ENCODE measurements at places on chromosomes 6 and 20.

GRCh38 chr20:25547999-25548398 is 37.3 kb downstream of the NINL start:
- DNase-seq = no peak

DNA sequence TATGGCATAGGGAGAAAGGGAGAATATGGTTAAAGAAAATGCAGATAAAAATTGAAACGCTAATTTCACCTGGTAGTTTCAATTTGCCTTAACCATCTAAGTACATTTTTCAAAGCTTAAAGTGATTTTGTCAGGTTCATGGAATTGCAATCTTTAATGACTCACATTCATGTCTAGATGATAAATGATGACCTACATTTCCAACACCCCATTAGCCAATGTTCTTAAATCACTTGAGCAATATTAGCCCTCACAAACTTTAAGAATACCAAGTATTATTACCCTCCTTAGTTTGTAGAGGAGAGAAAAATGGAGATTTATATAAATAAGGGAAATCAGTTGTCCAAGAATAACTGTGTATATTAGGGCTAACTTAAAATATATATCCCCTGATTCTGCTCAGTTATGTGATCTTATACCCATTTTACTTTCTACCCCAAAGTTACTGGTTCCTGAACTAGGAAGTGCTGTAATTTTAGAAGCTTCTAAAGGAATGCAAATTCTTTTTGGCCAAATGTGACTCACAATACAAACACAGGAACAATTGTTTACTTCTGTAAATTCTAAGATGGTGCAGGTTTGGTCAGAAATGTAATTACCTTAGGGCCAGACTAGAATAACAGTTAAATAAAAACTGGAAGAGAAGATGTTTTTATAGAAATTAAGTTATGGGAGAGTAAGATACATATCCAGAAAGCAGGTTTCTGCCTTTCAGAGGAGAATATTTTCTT is 34.5 kb downstream of the TPBG start:
- no peak for DNase-seq

DNA sequence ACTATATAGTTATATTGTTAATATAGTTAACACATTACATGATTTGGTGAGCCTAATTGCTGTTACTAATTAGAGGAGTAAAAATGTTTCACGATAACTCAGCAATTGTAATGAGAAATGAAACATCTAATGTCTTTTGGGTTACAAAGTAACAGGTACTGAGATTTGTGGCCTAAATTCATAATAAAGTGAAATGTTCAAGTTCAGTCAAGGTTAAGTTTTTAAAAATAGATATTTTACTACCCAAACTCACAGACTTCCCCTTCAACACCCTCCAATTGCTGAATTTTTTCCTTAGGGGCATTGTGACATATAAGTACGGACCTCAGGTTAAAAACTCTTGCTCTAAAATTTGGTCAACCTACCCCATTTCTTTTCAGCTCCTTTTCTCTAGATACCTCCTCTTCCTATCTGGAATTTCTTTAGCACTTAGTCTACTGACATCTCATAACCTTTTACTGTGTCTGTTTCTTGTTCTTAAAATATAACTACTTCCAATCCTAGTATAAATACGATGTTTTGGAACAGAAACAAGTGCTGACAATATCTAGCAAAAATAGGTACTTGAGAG is 112.3 kb upstream of the PRSS16 start:
- no peak for DNase-seq

- no peak for DNase-seq
These were observed 90.2 kb upstream of the CDH4 start for GRCh38 chr20:61161726-61162390.

DNA sequence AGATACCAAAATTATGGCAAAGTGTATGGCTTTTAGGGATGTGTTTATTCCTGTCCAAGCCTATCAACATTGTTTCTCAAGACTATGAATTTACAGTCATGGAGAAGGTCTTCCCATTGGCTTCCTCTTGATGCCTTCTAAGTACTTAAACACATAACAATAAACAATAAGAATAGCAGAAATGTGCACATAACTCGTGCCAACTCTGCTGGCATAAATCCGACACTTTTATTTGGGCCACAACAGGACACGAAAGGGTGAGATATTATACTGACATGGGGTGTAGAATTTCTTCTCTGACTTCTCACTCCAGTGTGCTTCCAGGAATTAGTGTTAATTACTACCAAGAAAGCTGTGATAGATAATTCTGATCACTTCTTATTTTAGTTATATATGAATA is 695.9 kb upstream of the SLC35B3 start:
- no peak for DNase-seq

DNA sequence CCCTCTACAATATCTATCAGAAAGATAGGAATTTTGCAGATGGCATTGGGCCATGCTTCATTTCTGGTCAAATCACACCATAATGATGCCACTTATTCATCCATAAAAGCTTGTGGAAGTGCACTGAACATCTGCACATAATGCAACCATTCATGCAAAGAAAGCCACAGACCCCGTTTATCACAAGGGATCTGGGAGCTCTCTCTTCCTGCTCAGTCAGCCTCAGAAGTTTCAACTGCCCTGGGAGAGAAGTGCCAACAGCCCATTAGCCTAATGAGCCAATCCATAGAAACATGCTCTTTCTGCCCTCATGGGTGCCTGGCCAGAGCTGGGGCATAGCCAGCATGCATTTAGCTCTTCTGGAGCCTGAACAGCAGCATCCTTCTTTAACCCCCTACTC is 85.8 kb downstream of the SLC35F1 start:
- DNase-seq = no peak

DNA sequence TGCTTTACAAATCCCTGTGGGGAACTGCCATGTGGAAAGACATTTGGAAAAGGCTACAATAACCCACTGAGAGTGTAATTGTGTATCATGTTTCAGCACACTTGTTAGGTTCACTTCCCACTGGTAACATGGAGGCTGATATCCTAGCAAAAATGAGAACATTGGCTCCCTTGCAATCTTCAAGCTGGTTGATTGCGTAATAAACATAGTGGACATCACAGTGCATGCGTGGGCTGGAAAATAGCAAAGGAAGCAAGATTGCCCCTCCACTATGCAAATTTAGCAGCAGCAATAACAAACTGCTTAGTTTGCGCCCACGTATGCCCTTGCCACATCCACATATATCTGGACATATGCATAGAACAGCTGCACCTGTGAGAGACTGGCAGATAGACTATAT is 410.2 kb downstream of the MEI4 start:
- DNase-seq = no peak

DNA sequence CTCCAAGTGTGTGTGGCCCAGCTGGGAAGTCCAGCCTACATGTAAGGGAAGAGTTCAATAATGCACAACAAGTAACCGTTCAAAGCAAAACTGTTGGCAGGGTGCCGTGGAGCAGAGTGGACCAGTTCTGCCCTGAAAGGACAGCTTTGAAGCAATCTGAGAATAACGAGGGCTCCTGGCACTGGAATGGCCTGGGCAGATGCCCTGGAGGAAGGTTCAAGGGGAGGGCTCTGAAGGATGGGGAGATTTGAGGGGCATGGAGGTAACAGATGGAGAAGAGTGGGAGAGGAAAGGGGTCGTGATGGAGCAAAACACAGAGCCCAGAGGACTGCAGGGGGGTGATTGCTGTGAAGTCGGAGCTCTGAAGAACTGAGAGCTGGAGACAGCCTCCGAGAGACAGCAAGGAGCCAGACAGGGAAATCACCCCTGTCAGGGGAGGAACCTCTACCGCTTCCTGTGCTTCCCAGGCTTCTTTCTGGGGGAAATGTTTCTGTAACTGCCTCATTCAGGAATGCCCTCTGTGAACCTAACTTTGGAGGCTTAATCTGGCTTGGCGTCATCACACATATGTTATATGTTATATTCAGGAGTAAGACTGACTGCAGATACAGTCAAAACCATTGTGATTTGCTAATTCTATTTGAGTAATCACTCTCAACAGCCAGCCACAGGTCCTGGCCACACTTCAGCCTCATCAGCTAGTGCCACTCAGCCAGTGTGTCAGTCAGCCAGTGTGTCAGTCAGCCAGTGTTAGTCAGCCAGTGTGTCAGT is 41.2 kb downstream of the ZC3H12D start:
- DNase-seq = no peak

DNA sequence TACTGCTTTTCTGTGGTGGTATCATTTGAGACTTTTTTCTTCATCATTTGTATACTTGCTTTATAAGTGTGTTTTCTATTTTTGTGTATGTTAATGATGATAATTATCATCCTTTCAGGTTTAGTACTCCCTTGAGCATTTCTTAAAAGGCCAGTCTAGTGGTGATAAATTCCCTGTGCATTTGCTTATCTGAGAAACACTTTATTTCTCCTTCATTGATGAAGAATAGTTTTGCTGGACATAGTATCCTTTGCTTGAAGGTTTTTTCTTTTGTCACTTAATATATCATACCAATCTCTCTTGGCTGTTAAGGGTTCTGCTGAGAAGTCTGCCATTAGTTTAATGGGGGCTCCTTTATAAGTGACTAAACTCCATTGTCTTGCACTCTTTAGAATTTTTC is 123.2 kb upstream of the IRAK1BP1 start:
- no peak for DNase-seq

- DNase-seq = no peak
These were observed 36.3 kb downstream of the SCAND1 start for GRCh38 chr20:35918021-35918420.

DNA sequence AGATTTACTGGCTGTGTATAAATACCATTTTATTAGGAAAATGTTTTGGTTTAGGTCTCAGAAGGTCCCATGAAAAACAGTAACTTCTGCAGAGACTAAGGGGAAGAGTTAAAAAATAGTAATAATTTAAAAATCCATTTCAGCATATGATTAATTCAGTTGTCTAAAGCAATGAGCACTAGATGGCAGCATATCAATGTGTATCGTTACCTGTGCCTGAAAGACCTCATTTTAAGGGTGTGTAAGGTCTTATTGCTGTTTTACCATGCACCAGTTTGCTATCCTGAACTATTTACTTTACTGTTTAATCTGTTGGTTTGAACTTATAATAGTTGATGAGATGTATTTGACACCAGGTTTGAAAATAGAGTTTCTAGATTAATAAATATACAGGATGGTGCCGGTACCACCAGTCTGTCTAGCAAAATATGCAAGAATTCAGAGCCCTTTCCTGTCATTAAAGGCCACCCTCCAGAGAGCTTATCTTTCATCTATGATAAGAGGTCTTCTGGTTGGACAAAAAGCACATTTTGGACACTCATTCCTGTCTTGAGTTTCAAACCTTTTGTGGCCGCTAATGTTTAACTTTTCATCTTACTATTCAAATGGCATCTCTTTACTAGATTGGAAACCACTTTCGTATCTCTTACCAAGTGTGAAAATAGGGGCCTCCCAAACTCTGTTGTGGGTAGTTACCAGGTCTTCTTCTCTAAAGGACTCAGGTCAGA is 8.9 kb upstream of the AHI1 start:
- DNase-seq = no peak

- no peak for DNase-seq
These were observed 36.2 kb upstream of the PLCB1 start for GRCh38 chr20:8095648-8096572.
